ENCODE measurements at places on chromosomes 16 and 17.

DNA sequence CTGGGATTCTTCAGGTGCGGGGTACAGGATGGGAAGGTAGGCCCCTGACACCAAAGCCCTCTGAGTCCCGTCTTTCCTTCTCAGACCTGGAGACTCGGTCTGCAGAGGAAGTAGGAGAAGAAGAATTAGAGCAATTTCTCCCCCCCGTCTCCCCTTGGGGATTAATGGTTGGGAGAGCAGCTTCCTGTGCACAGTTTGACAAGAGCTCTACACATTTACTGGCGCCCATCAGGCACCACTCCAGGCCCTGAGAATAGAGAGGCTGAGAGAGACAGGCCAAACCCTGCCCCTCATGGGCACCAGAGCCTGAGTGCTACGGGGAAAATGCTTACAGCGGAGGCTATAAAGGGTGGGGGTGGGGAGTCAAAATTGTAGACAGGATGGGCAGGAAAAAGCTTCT, 3.5 kb upstream of the C16orf74 start:
- no peak for DNase-seq

DNA sequence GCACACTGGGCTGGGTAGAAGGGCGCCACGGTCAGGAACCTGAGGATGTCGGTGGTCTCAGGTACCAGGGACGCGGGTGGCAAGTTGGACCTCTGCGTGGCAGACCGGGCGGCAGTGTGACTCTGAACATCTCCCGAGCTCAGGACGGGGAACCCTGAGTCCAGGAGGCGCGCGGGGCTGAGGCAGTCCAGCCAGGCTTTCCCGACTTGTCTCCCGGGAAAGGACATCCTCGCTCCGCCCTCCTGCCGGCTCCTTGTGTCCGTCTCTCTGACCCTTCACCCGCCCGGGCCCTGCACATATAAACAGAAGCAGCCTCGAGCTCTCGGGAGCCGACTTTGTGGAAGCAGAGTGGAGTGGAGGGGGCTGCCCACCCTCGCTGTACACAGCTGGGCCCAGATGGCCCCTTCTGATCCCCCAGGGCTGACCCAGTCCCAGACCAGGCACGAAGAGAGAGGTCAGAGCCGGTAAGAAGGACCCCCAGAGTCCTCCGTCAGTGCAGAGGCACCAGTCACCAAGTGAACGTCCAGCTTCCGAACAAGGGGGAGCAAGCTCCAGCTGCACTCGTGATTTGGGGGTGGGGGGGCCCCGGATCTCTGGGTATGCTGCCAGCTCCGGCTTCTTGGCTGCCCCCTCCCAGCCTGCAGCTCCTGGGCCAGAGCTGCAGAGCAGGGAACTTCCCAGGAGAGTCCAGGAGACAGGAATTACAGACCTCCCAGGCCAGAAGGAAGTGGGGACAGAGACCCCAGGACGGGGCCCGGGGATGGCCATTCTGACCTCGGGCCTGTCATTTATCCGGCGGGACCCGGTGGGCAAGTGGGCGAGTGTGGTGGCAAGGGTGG, 8.5 kb upstream of the P2RX1 start:
- no peak for DNase-seq

GRCh38 chr16:29688172-29688571, 9.2 kb downstream of the QPRT start:
- no peak for DNase-seq

- no peak for DNase-seq
Observed at GRCh38 chr17:65531256-65532100, 30.0 kb downstream of the AXIN2 start.

DNA sequence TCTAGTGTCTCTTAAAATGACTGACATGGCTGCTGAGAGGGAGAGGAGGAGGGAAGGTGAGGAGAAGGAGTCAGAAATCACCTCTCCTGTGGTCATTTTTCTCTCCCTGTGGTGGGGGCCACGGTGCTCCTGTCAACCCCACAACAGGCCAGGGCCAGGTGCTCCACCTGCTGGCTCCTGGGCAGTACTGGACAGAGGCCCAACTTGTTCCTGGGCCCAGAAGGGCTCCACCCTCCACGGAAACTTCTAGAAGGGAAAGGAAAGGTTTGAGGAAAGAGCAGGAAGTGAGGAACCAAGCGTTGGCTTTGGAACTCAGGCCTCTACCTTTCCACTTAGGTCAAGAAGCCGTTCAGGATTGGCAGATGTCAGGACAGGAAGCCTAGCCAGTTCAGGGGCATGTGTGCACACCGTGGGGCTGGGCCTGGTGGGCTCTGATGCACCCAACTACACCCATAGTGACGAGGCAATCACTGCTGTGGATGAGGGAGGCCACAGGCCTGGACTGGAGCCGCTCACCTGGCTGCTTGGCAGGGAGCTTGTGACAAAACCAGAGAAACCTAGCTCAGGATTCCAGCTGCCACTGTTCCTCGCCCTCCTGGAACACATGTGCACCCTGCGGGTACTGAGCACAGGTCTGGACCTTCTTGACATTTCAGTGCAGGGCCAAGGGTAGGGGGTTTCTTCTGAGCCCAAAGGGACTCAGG, 36.1 kb downstream of the WNT3 start:
- DNase-seq, result no peak

GRCh38 chr17:797236-797840, 15.2 kb downstream of the MRM3 start:
- no peak for DNase-seq

All from T-helper 9 cell (primary cell).